ENCODE measurements at places on chromosomes 1 and 21. TPM values are rescaled to one million over a fixed set of nuclear protein-coding genes. Genes with fewer than 3 reads are reported as not detected.

Gene APOBEC4
- total RNA-seq = not detected

Gene PTGFR
- total RNA-seq = 1.1 TPM

Gene GRHL3
- not detected for total RNA-seq

Gene GBP3
- 5.3 TPM for total RNA-seq

Gene SPRR2F
- total RNA-seq = not detected

Gene CASZ1
- 83.3 TPM for total RNA-seq

Gene RGS18
- 1.0 TPM for total RNA-seq

Gene MCOLN3
- total RNA-seq = not detected

Gene DIO1
- not detected for total RNA-seq

Gene KRTAP11-1
- total RNA-seq = not detected

Gene RIPK4
- not detected for total RNA-seq

Gene RNU1-4
- 4,558 TPM for total RNA-seq

Gene LY9
- 0.27 TPM for total RNA-seq

Gene KLHL20
- total RNA-seq = 11.3 TPM

Gene CLEC20A
- not detected for total RNA-seq

Gene CD101
- 0.77 TPM for total RNA-seq

Gene LCE2C
- total RNA-seq = not detected

Gene FAF1
- total RNA-seq = 111 TPM

Gene CAMSAP2
- 46.7 TPM for total RNA-seq

Gene TESK2
- total RNA-seq = 1.9 TPM

Gene CA6
- not detected for total RNA-seq

Data from psoas muscle (tissue), 8 donors.